Right renal cortex interstitium (tissue), 3 donors: ENCODE measurements at places on chromosomes 3 and 15. TPM values are rescaled to one million over a fixed set of nuclear protein-coding genes. Genes with fewer than 3 reads are reported as not detected.

TICRR gene
- 7.6 TPM for polyA plus RNA-seq

ABI3BP gene
- polyA plus RNA-seq: 29.2 TPM

ATP2B2 gene
- 0.40 TPM for polyA plus RNA-seq

MORC1 gene
- 0.49 TPM for polyA plus RNA-seq

DNASE1L3 gene
- polyA plus RNA-seq: 4.5 TPM

MYZAP gene
- 5.5 TPM for polyA plus RNA-seq

CDCP1 gene
- polyA plus RNA-seq: 1.1 TPM

MST1R gene
- 0.62 TPM for polyA plus RNA-seq

TRH gene
- 0.11 TPM for polyA plus RNA-seq

C3orf80 gene
- polyA plus RNA-seq: 0.34 TPM

HESX1 gene
- polyA plus RNA-seq: 4.3 TPM
